Fibroblast of skin of left quadriceps (primary cell): ENCODE measurements at places on chromosomes 4 and X.

- DNase-seq: no peak
Observed at GRCh38 chr4:101286663-101287062, 60.7 kb downstream of the PPP3CA start.

DNA sequence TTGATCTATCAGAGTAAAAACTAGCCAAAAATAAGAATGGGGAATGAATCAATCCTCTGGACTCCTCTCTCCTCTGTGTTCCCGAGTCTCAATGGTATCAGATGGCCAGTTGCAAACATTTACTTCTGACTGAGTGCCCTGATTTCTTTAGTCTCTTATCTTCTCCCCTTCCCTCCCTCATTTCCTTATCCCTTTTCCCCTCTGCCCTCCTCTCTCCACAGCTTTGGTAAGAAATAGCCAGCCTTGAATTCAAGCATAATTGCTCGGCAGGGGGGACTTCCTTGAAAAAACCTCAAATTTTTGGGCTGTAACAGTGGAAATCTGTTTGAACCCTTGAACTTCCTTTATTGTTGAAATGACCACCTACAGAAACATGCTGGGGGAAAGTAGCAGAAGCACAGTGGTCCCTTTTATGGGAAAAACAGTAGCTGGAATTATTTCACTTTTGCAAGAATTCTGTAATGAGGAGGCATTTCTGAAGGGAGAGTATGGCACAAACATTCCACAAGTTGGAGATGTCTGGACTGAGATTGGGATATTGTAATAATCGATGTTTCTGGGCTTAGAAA, 40.3 kb downstream of the NHS start:
- no peak for DNase-seq

GRCh38 chr4:22869235-22869634, 176.5 kb downstream of the GBA3 start:
- DNase-seq: no peak

- DNase-seq: no peak
Observed at GRCh38 chrX:18390941-18391538, 34.4 kb upstream of the CDKL5 start.

- no peak for DNase-seq
Observed at GRCh38 chrX:106932960-106933537, 12.8 kb downstream of the CLDN2 start.

- no peak for DNase-seq
Observed at GRCh38 chrX:55143621-55144020, 54.8 kb downstream of the PAGE2 start.
